Stimulated activated naive CD4-positive, alpha-beta T cell (primary cell): ENCODE measurements at places on chromosomes 2 and 18.

DNA sequence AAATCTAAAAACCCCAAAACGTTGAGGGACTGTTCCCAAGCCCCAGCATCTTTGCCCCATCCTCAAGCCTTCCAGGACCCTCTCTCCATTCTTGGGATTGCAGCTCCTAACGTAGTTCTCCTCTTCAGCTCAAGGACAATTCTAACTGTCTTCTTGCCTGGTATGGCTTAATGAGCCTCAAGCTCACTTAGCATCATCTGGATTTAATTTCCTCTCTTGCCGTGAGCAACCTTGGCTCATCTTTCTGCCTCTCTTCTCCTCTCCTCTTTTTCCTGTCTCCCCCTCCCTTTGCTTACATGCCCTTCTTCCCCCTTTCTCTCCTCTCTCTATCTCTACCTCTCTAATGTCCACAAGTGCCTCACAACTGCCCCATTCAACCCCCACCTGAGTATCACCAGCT, 44.2 kb downstream of the TACR1 start:
- DNase-seq = no peak

DNA sequence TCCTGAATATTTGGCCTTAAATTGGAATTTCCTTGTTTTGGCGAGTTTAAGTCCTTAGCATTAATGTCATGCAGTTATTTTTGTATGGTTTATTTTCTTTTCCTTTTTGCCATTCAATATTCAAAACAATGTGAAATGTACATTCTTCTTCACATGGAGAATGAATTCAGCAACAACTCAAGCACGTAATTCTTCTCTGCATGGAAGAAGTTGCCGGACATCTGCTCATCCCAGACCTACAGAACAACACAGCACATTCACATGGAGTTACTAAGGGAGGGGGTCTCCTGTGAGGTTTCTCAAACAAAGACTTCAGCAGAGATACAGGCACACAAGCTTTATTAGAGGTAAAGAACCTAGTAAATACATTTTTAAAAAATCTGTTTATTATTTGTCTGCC, 236.8 kb downstream of the SATB2 start:
- DNase-seq = no peak

DNA sequence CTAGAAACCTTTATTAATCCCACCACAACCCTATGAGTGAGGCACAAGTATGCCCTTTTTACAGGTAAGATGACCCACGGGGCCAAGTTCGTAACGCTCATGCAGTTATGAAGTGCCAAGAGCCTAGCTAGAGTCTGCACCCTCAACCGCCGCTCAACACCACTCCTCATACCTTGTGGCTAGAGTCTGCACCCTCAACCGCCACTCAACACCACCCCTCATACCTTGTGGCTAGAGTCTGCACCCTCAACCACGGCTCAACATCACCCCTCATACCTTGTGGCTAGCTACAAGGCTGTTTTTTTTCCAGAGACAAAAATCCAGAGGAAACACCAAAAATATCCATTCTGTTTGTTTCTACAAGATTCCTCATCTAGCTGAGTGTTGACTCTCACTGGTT, 4.6 kb downstream of the TXNL4A start:
- no peak for DNase-seq

DNA sequence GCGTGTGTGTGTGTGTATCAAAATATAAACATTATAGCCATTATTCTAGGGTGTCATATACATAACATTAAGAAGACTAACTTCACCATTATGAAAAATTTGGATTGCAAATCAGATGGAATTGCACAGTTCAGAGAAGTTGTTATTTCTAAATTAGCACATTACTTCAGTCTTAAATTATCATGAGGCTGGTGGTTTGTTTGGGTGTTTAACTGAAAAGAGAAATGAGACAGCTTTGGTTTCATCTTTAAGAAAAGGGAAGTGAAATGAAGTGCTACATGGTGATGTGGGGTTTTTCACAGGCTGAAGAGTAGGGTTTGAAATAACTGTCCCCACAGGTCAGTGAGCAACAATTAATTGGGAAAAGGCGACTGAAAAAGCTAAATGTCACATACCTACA, 161.2 kb upstream of the XIRP2 start:
- DNase-seq = no peak

DNA sequence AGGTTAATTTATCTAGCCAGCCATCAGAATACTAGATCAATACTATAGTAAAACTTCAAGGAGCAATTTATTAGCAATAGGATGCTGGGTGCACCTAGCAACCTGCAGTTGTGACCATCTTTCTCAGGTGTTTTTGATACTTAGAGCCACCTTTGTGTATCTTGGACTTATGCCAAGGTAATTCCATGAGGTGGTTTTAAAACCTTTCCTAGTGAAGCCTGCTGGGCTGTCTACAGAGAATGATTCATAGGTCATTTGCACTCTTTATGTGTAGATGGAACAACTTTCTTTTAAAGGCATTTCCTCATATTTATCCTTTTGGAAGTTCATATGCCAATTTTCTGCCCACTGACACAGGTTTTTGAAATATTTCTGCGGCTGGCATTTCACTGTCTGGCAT, 1030.1 kb upstream of the POU3F3 start:
- no peak for DNase-seq

DNA sequence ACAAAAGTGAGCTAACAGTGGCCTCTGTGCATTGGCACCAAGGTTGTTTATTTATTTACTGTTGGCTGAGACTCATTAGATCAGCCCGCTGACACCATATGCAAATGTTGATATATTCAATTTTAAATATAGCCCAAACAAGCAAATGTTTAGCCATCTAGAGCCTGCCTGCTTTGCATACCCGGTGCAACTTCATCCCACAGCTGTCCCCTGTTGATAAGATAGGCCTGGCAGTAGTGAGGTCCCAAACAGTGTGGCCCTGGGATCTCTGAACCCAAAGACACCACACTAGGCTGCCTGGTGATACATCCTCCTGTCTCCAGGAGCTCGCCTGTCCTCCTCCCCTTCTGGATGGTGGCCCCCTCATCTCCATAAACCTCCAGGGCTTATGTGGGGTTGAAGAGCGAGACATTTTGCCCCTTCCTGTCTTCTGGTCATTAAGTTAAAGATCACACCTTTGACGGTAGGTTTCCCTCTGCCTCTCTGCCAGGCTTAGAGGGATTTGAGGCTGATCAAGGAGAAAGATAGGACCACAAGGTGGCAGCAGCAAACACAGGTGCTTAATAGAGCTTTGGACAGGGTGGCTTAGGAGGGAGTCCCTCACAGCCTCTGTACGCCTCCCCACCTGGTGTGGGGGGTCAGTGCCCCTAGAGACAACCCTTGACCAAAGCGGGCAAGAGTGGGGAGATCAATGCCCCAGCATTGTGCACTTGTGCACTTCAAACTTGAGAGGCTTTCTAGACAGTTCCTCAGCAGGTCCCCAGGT, 23.7 kb upstream of the MYO5B start:
- no peak for DNase-seq

DNA sequence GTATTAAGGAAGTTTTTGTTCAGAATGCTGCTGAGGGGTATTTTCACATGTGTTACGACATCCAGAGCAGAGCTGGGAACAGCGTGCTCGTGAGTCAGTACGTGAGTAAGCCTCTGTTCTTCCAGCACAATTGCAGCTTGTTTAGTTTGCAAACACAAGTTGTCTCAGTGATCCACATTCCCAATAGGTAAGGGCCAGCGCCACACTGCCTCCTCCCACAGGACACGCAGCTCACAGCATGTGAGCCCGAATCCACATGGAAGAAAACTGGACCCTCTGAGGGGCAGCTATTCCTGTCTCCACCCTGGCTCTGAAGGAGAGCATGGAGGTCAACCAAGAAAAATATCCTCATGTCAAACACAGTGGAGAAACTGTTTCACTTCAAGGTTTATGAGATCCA, 173.9 kb upstream of the PID1 start:
- no peak for DNase-seq

GRCh38 chr2:55932843-55933242, 9.3 kb upstream of the EFEMP1 start:
- DNase-seq = no peak

GRCh38 chr2:1638281-1638860, 105.9 kb downstream of the PXDN start:
- no peak for DNase-seq

GRCh38 chr18:22063102-22063501, 106.3 kb upstream of the GATA6 start:
- no peak for DNase-seq

- DNase-seq = no peak
Observed at GRCh38 chr18:79834834-79835233, 37.1 kb downstream of the KCNG2 start.

DNA sequence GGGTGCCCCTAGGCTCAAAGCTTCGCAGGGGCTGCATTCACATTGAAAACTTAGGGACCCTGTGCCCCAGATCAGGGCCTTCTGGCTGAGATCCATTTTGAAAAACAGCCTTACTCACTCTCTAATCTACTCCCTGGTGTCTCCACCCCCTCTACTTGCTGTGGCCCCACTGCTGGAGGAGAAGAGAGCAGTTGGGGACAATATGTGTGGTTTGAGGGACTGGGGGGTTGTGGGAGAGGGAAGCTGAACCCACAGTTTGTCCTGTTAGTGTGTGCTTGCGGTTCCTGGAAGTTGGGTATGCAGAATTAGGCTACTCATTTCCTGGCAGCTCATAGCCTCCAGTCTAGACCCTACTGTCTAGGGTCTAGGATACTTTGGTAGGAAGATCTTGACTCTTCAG, 211.4 kb downstream of the PRKCE start:
- DNase-seq = no peak

DNA sequence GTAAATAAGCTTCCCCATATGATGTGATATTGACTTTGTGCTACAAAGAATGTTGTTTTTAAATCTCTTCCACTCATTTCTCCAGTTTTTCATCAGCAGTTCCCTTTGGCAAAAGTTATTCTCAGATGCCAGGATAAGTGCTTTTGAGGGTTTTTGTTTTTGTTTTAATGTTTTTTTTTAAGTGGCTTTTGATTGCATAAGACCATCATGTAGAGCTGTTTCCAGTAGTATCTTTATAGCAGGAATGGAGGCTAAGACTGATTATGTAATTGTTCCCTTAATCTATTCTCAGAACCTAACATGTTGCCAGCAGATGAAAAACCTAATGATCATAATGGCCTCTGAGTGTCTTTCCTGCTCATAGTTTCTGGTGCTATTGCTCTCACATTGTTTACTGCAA, 77.9 kb downstream of the CABLES1 start:
- no peak for DNase-seq

DNA sequence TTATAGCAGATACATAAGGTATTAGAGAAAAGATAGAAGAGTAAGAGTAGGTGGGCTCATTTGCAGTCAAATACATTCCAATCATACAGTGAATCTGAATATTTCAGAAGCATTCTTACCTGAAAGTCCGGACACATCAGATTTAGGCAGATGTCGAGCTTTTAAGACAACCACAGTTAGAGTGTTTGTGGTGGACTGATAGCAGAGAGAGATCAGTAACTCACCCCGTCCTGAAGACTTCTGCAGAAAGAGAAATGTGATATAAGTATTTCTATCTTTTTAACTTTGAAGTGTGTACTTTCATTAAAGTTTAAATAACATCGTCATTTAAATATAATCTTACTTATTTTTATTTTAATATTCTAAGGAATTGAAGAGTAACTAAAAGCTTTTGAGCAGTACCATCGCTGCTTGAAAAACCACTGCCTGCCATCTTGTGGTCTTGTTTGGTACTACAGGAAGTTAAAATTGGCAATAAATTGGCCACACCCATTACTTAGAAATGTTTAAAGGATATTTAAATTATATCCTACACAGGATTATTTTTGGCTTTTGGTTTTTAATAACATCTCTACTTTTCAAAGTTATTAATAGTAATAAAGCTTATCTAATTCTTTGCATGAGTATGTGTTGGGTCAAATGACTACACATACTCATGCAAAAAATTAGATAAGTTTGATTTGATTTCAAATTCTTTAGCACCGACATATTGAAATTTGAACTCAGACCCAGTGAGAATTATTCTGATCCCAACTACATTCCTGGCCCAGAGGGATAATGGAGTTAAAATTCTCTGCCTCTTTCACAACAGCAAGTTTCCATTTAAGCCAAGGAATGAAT, 5.5 kb downstream of the SYT4 start:
- no peak for DNase-seq

DNA sequence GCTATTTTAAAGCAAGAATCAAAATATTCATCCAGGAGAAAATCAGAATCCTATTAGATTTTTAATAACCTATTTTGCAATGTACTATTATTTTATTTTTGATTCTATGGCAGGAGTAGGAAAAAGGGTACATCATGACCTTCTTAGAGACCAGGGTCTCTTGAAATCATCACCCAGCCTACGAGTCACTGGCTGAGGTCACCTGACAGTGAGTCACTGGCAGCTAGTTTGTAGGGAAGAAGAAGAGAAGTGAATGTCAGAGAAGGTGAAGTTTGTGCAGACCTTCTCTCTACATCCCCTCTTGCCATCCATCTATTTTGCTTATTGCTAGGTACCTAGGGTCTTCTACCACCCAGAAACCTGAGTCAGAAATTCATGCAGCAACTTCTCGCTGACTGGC, 144.2 kb downstream of the ALK start:
- DNase-seq = no peak

DNA sequence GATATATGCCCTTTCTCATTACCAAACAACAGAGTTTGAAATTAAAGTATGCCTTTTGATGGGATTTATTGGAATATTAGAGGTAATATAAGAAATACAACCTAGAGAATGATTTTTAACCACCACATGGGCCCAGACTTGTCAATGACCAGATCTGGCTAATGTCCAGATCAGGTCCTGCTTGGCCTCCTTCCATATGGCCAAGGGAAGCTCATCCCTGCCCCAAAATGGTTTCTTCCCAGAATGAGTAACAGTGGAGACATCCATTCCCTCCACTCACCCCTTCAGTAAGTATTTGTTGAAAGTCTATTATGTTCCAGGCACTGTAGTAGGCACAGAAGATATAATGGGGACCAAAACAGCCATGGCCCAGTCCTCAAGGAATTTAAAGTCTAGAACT, 54.9 kb downstream of the ANTXR1 start:
- DNase-seq = no peak

DNA sequence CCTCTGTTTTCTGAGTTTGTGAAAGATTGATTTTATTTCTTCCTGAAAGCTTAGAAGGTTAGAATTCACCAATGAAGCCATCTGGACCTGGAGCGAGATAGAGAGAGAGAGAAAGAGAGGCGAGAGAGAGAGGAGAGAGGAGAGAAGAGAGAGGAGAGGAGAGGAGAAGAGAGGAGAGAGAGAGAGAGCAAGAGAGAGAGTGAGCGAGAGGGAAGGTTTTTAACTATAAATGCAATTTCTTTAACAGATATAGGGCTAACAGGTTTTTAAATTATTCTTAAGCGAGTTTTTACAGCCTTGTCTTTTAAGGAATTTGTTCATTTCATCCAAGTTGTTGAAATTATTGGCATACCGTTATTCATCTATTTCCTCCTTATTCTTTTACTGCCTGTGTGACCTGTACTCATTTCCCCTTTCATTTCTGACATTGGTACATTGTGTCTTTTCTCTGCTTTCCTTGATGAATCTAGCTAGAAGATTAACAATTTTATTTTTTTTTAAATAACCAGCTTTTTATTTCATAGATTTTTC, 56.1 kb downstream of the BABAM2 start:
- no peak for DNase-seq

- DNase-seq = no peak
Observed at GRCh38 chr2:57990118-57990725, 56.4 kb upstream of the VRK2 start.
